ENCODE measurements at places on chromosomes 2 and 18.

- no peak for DNase-seq
Measured at GRCh38 chr18:48293954-48294898, 115.0 kb downstream of the ZBTB7C start.

DNA sequence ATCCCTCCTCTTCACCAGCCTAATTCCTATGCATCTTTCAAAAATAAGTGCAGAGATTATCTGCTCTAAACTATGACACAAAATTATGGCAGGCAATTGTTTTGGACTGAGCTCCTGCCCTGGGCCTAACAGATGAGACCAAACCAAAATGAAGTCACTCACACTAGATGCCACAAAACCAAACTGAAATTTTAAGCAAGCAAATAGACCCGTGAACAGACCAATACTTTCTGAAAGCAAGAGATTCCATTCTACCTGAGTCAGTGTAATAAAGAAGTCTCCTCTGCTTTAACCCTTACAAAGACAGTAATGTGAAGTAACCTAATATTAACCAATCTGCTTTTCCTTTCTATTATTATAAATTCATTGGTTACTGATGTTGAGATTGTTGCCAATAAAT, 84.3 kb downstream of the RIT2 start:
- no peak for DNase-seq

DNA sequence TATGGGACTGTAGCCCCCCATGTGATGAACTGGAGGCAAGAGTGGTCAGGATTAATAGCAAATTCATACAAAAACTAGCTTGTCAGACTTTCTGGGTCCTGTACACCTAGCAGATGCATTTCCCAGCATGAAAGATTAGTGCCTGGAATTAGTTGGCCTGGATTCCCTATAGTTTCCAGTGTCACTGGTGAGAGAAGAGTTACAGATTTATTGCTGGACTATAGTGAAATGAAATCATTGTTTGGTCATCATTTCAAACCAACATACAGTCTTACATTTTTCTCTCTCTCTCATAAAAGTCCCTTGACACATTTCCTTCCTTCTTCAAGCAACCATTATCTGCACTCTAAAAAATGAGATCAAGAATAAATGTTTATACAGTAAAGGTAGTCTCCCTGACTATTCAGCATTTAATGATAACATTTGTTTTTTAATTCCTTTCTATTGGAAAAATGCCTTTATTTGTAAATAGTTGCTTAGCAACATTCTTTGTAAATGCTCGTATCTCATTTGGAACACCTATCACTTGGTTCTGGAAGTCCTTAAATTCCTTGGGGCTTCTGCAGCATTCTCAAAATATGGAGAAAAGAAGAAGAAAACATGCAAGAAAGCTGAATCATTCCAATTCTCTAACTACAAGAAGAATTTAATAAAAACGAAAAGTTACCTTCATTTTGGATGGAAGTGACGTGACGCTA, 144.4 kb downstream of the MREG start:
- DNase-seq = no peak

GRCh38 chr2:64220894-64221617, 76.8 kb upstream of the PELI1 start:
- no peak for DNase-seq

DNA sequence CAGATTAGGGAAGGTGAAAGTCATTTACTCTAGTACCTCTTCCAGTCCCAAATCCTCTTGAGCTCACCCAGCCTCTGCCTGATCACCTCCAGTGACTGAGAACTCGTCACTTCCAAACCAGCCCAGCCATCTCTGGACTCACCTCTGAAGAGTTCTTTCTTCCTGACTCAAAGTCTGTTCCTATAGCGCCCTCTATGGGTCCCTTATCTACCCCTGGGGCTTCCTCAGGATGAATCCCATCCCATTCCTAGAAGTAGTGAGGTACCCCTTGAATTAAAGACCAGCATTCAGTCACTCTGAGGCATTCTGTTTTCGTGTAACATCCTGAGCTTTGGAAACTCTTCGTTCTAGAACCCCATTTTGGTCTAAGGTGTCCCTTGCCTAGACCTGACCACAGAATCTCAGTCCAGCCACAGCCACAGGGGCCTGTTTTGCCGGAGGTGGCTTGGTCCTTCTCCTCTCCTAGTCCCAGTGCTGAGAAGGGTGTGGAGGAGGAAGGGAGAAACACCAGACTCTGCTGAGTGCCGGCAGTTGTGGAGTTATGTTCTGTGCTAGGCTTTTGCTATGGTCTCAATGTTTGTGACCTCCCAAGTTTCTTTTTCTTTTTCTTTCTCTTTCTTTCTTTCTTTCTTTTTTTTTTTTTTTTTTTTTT, 32.7 kb downstream of the SIX3 start:
- no peak for DNase-seq

- DNase-seq = no peak
Measured at GRCh38 chr2:30721241-30721640, 86.0 kb downstream of the CAPN13 start.

GRCh38 chr2:231890896-231891513, 35.2 kb downstream of the NPPC start:
- no peak for DNase-seq

- DNase-seq = no peak
Measured at GRCh38 chr2:222796413-222797103, 64.3 kb upstream of the ACSL3 start.

DNA sequence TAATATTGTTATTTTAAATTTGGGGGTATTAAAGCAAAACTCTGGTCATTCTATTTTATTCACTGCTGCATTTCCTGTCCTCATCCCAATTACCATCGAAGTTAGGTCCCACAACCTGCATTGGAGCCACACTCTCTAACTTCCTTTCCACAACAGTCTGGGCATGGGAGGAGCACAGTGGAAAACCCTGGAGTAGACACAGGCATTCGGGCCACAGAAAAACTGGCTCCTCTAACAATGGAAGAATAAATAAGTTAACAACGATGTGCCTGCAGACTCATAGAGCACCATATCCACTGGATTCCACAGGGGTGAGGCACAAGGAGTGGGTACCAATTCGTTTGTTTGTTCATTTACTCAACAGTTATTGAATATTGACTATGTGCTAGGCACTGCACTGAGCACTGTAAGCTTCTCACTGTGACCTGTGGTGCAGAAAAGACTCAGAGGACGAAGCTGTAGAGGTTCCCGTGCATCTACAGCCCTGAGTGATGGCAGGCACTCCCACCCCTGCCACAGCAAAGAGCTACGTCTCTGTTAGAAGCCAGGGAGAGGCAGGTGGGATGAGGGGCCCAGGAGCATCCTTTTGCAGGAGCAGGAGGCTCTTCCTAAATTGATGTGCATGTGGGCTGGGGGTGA, 154.2 kb upstream of the PGAP1 start:
- no peak for DNase-seq

- no peak for DNase-seq
Measured at GRCh38 chr18:67770520-67770919, 254.0 kb upstream of the DSEL start.

GRCh38 chr18:9671214-9671613, 36.9 kb upstream of the RAB31 start:
- no peak for DNase-seq

GRCh38 chr2:200373973-200374416, 67.5 kb downstream of the SPATS2L start:
- no peak for DNase-seq

- DNase-seq = no peak
Measured at GRCh38 chr18:62702259-62702658, 13.1 kb upstream of the PHLPP1 start.

- DNase-seq = no peak
Measured at GRCh38 chr18:30639361-30639760, 403.2 kb downstream of the DSC3 start.

DNA sequence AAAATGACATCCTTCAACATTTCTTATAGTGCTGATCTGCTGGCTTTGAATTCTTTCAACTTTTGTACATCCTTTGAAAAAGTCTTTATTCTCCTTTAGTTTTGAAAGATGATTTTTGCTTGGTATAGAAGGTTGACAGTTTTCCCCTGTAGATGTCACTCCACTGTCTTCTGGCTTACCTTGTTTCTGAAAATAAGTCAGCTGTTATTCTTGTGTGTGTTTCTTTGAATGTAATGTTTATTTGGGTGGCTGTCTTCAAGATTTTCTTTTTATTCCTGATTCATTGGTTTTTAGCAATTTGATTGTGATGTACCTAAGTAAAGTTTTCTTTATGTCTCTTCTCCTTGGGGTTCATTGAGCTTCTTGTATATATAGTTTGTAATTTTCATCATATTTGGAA, 47.6 kb downstream of the ACTR3 start:
- no peak for DNase-seq

DNA sequence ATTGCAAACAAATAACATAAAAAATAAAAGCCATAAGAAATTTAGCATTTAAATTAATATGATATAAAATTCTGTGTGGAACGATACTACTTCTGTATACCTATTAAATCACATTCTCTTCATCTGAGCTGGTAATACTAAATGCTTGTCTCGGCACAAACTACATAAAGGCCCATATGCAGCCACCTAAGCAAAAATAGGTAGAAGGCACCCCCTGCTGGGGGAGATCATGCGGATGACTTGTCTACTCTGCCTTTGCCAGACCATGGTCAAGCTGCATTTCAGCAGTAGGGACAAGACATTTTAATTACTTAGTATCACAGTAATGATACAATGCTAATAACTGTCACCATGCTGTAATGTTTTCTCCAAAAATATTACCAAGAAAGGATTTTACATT, 108.0 kb downstream of the CDH19 start:
- DNase-seq = no peak

DNA sequence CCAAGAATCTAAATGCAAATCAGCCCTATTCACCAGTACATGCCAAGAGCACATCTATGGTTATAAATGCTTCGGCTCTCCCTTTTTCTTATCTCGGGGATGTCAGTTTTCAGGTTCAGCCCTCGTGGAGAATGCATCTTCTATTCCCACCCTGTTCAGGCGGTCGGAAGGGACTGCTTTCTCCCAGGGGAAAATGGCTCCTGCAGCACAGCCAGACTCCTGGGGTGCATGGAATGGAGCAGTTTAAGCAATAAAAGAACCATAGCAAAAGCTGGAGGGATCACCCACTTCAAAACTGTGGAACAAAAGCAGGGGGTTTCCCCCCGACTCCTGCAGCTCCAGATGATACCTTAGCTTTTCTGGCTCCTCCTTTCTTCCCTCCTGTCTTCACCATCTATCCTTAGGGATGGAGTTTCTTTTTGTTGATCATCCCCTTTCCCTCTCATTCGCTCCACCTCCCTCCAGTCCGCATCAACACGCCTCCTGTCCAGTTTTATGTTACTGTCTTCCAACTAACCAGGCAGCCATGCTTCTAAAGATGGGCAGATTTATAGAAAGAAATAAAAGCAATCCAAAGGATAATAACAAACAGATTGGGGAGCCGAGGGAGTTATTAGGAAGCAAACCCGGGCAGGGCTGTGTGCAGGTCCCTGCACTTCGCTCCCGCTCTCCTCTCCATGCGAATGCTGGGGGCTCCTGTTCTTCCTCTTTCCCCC, 356.2 kb upstream of the SMIM21 start:
- DNase-seq = no peak

GRCh38 chr2:230660294-230661060, 52.2 kb upstream of the CAB39 start:
- DNase-seq = peak; percentile 49

DNA sequence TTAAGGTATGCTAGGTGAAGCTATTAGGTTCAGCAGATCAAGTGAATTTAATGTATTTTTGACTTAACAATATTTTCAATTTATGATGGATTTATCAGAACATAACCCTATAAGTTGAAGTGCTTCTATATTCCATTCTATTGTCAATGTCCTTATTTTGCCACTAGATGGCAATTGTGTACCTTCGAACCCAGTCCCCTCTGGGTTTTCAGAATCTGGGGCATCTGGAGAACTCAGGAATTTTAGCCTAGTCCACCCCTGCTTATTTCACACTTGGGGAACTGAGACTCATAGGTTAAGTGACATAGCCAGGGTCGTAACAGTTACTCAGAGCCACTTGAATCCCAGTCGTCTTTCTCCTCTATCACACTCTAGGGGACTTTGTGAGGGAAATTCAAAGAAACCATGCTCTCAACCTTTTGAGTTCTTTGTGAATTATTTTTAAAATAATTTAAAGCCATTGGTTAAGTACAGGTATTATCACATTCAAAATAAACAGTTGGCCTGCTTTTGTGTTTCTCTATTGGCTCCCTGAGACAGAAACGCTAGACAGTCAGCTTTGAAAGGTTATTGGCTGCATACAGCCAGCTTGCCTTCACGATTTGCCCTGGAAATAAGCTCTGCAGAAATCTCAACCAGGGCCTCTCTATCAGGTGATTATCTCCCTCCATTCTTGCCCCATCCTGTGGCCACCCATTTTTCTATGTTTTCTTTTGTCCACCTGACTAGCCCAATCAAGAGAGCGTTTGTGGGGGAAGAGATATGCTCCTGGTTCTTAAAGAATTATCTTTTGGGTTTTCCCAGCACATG, 145.0 kb downstream of the TTC27 start:
- no peak for DNase-seq

GRCh38 chr2:177797808-177798207, 274.8 kb downstream of the PDE11A start:
- DNase-seq = no peak

- DNase-seq = no peak
Measured at GRCh38 chr2:148578493-148578884, 66.1 kb upstream of the EPC2 start.

- DNase-seq = no peak
Measured at GRCh38 chr18:22346401-22346952, 71.2 kb downstream of the CTAGE1 start.

DNA sequence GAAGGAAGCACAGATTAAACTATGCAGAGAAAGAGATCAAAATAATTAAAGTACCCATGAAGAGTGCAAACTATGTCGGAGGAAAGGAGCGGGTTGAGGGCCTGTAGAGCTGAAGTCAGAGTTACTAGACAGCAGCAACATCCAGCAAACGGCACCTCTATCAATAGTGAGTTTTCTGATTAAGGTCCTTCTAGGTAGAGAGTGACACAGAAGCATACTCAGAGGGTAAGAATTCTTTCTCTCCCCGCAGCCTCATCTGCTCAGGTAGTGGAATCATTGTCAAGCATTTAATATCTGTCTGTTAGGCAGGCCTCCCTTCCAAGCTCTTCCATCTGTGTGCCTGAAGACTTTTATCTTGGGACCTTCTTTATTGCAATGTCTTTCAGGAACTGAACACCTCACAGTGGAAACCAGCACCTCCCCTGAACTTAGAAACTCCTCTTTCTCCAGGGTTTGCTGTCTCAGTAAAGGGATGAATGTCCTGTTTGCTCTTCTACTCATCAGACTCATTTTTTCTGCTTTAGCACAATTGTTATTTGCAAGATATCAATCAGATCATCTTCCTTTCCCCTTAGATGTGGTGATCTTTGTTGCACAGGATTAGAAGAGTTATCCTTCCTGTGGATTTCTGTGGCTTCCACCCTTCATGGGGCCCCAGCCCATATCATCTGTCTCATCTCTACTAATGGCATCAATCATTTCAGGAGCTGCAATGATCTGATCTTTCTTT, 28.8 kb downstream of the SP140 start:
- DNase-seq = no peak

DNA sequence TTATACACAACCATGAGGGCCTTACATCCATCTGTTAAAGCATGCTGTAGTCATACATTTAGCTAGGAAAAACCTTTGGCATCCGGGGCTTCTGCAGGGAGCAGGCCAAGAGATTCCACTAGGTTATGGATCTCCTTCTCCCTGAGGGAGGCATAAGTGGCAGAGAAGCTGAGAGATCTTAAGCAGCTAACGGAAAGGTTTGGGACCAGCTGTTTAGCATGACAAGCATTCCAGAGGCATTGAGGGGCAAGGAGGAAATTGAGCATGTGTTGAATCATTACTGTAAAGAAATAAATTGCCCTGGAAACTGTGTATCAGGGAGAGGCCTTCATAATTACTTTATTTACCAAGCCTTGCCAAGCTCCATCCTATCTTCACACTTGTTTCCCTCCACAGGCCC, 643.1 kb downstream of the CNTNAP5 start:
- no peak for DNase-seq
